T-cell (primary cell): ENCODE measurements at places on chromosomes 5 and 9. TPM values are rescaled to one million over a fixed set of nuclear protein-coding genes. Genes with fewer than 3 reads are reported as not detected.
A peak's percentile ranks its signal among the peaks of the same experiment; 100 is the strongest.

- H3K4me3 ChIP-seq: no peak overlapping the region
- no peak overlapping the region for H3K27ac ChIP-seq
- H3K27me3 ChIP-seq: no peaks in the 10 kb centered on the region
- H3K36me3 ChIP-seq: no peaks in the 10 kb centered on the region
These were observed 28.9 kb downstream of the HABP4 start for GRCh38 chr9:96478829-96479371.

- DNase-seq: no peak
- peaks cover 12% of the 10 kb centered on the region for H3K36me3 ChIP-seq
- peaks cover 19% of the 10 kb centered on the region for H3K4me1 ChIP-seq
- no peak overlapping the region for H3K4me3 ChIP-seq
- no peaks in the 10 kb centered on the region for H3K27me3 ChIP-seq
- H3K27ac ChIP-seq: no peak overlapping the region
These were observed 85.2 kb downstream of the MRPS27 start for GRCh38 chr5:72234868-72235267.

- peaks cover 3% of the 10 kb centered on the region for H3K4me1 ChIP-seq
- no peaks in the 10 kb centered on the region for H3K36me3 ChIP-seq
- DNase-seq: peak; percentile 23
- peak overlapping the region; percentile 14 for H3K4me3 ChIP-seq
These were observed 155.8 kb upstream of the IRX4 start for GRCh38 chr5:2038321-2039179.

Gene KIF27
- 4.5 TPM for total RNA-seq

Gene TEX48
- not detected for total RNA-seq

Gene OLFML2A
- total RNA-seq: 0.18 TPM

GRCh38 chr5:146084376-146084775 lies 21.0 kb downstream of the PLAC8L1 start:
- no peaks in the 10 kb centered on the region for H3K36me3 ChIP-seq
- H3K4me3 ChIP-seq: no peak overlapping the region
- no peak for DNase-seq

Gene C9orf50
- not detected for total RNA-seq

GRCh38 chr9:114272739-114273431 lies 50.0 kb upstream of the ORM1 start:
- no peak overlapping the region for H3K27ac ChIP-seq
- H3K36me3 ChIP-seq: no peaks in the 10 kb centered on the region
- no peak for DNase-seq
- no peak overlapping the region for H3K4me3 ChIP-seq
- H3K27me3 ChIP-seq: peaks cover 25% of the 10 kb centered on the region
- H3K4me1 ChIP-seq: no peaks in the 10 kb centered on the region

Gene TPM2
- 65.7 TPM for total RNA-seq

DNA sequence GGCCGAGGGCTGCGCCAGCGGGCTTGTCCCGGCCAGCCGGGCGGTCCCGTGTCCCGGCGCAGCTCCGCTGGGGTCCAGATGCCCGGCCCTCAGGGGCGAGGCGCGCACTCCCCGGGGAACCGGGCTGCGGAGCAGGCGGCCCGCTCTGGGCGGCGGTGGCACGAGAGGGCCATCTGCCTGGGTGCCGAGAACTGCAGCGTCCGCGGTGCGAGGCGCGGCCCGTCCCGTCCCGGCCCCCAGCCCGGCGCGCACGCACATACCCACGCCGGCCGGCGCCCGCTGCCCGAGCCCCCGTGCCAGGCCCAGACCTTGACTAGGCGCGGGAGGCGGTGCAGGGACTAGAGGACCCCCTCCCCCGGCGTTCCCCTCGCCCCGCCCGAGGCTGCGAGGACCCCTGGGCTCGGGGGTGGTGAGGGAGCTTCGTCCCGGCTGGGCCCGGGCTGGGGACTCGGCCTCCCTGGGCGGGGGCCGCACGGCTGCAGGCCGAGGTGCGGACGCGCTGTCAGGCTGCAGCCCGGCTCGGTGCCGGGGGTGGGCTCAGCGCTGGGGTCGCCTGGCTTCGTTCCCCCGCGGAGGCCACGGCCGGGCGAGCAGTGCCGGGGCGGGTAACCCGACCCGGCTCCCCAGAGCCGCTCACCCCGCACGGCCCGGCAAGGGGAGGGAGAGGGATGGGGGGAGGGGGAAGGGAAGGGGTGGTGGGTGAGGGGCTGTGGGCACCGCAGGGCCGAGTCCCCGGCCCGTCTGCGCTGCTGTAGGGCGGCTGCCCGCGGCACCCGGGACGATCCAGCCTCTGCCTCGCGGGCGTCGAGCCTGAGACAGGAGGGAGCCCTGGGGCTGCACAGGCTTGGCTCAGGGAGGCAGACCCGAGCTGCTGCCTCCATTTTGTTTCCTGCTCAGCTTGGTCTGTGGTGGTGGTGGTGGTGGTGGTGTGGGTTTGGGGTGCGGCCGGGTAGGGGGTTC lies 1.2 kb upstream of the NSD1 start:
- DNase-seq: peak; percentile 42
- H3K27ac ChIP-seq: peak overlapping the region; percentile 88

- H3K36me3 ChIP-seq: peaks cover 97% of the 10 kb centered on the region
- no peak for DNase-seq
- no peak overlapping the region for H3K27ac ChIP-seq
- H3K4me3 ChIP-seq: no peak overlapping the region
- H3K27me3 ChIP-seq: no peaks in the 10 kb centered on the region
These were observed 77.8 kb downstream of the SECISBP2 start for GRCh38 chr9:89395931-89396710.

Gene STPG3
- 0.54 TPM for total RNA-seq

DNA sequence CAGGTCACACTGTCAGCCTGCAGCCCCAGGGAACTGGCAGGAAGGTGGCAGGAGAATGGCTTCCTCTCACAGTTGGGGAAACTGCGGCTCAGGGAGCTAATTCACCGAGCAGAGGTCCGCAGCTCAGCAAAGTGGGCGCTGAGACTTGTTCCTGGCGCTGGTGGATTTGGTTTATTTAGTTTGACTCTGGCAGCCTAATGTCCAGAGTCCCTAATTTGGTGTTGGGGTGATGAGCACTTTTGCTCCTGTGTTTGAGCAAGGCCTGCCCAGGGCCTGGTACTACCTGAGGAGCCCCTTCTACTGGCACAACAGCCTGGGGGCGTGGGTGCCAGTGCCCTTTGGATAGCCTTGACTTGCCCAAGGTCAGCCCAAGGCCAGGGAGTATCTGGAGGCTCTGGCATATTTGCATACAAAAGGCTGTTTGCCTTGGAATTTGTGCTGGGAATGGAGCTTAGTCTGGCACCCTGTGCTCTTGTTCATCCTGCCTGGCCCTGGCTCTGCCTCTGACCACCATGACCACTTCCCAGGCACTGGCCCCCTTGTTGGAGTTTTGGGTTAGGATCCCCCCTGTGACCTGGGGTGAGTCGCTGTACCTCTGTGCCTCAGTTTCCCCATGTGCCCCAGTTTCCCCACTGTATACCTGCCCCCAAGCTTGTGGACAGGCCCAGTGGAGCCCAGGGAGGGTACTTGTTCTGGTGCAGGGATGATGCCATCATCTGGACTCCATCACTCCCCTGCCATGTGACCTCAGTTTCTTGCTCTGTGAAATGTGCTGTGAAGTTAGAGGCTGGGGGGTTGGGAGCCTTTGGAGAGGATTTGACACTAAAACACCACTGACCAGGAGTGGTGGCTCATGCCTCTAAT lies 1.4 kb downstream of the SUSD3 start:
- no peak for DNase-seq
- peak overlapping the region; percentile 78 for H3K4me3 ChIP-seq
- peak overlapping the region; percentile 83 for H3K27ac ChIP-seq
- no peaks in the 10 kb centered on the region for H3K36me3 ChIP-seq

DNA sequence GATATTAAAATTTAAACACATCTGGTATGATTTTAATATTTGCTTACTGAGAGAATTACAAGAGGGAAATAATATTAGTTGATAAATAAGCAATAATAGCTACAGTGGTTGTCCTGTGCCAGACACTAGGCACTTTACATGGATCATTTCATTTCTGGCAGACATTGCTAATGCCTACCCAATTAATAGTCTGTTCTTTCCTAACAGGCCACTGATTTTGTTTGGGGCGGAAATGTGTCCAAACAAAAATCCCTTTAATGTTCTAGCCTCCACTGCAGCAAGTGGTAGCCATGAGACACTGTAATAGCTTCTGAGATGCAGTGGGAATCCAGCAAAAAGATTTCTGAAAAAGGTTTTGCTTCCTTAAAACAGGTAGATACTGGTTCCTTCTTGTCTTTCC lies 527.4 kb downstream of the CSNK1G3 start:
- H3K27me3 ChIP-seq: no peaks in the 10 kb centered on the region
- no peaks in the 10 kb centered on the region for H3K36me3 ChIP-seq
- no peak overlapping the region for H3K27ac ChIP-seq
- no peaks in the 10 kb centered on the region for H3K4me1 ChIP-seq

- no peaks in the 10 kb centered on the region for H3K27me3 ChIP-seq
- no peaks in the 10 kb centered on the region for H3K36me3 ChIP-seq
- H3K4me1 ChIP-seq: peaks cover 43% of the 10 kb centered on the region
- no peak for DNase-seq
These were observed 7.1 kb upstream of the KLF9 start for GRCh38 chr9:70421272-70422180.

Gene SLC25A2
- total RNA-seq: 2.0 TPM

- DNase-seq: no peak
- no peak overlapping the region for H3K4me3 ChIP-seq
- peaks cover 13% of the 10 kb centered on the region for H3K4me1 ChIP-seq
- peaks cover 35% of the 10 kb centered on the region for H3K36me3 ChIP-seq
- H3K27me3 ChIP-seq: no peaks in the 10 kb centered on the region
These were observed 2.6 kb downstream of the SLC35A4 start for GRCh38 chr5:140567136-140567818.

Gene NR2F1
- not detected for total RNA-seq

Gene CRB2
- 0.20 TPM for total RNA-seq

Gene PTGES
- not detected for total RNA-seq

Gene SIGMAR1
- total RNA-seq: 28.4 TPM

DNA sequence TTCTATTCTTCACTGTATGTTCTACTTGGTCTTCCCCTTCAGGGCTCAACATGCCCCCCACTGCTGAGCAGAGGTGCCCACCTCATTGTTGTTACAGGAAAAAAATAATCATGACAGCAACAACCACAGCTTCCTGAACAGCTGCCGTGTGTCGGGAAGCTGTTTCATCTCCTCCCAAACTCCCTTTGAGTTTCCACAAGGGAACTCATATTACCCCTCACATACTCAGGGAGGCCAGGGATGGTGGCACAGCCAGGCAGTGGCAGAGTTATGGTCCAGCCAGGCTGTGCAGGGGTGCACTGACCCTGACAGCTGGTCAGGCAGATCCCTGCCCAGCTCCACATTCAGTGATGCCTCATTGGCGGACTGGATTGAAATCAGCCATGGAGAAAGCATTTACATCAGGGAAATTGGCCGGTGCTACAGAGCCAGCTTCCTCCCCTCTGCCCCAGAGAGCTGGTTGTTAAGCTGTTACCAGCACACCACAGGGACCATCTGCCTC lies 37.3 kb downstream of the SARDH start:
- H3K36me3 ChIP-seq: no peaks in the 10 kb centered on the region
- H3K4me1 ChIP-seq: peaks cover 58% of the 10 kb centered on the region
- H3K27me3 ChIP-seq: no peaks in the 10 kb centered on the region
- H3K27ac ChIP-seq: peak overlapping the region; percentile 91
- peak overlapping the region; percentile 60 for H3K4me3 ChIP-seq

DNA sequence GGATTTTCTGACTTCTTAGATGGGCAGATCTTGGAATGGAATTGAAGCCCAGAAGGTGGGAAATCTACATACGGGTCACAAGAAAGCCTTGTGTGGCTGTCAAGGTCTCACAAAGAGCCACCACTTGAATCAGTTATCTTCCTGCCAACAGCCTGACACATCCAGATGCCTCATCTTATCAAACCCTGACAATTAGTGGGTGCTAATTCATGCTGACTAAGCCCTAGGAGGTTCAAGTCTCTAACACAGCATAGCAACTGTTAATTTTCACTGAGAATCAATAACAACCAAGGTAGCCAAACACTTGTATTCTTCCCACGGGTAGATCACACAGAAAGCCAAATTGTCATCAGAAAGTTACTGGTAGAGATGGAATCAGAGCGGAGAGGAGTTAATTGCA lies 222.2 kb downstream of the TMEM167A start:
- no peak for DNase-seq
- no peaks in the 10 kb centered on the region for H3K4me1 ChIP-seq
- H3K27ac ChIP-seq: no peak overlapping the region
- no peak overlapping the region for H3K4me3 ChIP-seq

GRCh38 chr9:126565336-126566128 lies 48.2 kb upstream of the LMX1B start:
- no peak for DNase-seq
- H3K36me3 ChIP-seq: no peaks in the 10 kb centered on the region
- no peaks in the 10 kb centered on the region for H3K4me1 ChIP-seq
- H3K4me3 ChIP-seq: no peak overlapping the region
- H3K27ac ChIP-seq: no peak overlapping the region

Gene BTNL8
- total RNA-seq: not detected

Gene PURA
- total RNA-seq: 10.8 TPM

DNA sequence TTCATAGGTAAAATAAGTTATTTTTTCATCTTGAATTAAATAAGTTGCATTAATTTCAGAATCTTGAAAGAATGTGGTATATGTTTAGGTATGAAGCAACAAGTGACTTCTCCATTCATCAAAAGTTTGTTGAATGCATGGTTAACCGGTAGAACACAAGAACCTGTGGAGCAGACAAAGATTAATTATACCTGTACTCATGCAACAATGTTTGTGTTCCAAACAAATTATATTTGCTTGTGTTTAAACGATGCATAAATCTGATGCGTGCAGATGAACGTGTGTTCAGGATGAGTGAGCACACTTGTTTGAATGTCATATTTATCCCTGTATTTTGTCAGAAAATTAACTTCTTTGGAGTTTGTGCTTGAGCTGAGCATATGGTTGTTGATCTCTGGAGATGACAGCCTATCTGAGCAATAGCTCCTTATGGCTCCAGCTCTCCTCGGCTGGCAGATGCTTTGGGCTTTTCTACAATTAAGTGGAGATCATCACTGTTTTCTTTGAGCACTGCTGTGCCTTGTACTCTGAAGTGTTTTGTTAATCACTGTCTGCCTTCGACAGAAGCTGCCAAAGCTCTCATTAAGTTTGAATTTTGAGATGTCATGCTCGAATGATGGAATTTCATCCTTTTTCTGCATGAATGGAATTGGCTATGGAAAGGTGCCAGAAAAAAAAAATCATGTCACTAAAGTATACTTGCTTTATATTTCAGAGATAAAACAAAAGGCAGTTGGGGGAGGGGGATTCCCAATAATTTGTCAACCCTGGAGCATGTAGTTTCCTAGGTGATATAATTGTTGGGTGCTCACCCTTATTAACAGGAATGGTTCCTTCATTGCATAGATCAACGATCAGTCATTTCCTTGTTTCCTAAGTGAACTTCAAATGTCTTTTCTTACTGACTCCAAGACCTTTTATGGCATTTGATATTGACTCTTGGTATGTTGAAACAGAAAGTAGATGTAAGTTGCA lies 502.5 kb upstream of the ARRDC3 start:
- no peaks in the 10 kb centered on the region for H3K27me3 ChIP-seq
- no peak for DNase-seq
- H3K4me1 ChIP-seq: no peaks in the 10 kb centered on the region
- H3K27ac ChIP-seq: no peak overlapping the region
- H3K36me3 ChIP-seq: no peaks in the 10 kb centered on the region

Gene HSD17B4
- total RNA-seq: 79.6 TPM
